ENCODE measurements at places on chromosomes 5 and 9.

- no peak for DNase-seq
These were observed 515.1 kb downstream of the TLE4 start for GRCh38 chr9:80086822-80087345.

GRCh38 chr9:28915202-28915930 is 1342.1 kb upstream of the C9orf72 start:
- DNase-seq: no peak

DNA sequence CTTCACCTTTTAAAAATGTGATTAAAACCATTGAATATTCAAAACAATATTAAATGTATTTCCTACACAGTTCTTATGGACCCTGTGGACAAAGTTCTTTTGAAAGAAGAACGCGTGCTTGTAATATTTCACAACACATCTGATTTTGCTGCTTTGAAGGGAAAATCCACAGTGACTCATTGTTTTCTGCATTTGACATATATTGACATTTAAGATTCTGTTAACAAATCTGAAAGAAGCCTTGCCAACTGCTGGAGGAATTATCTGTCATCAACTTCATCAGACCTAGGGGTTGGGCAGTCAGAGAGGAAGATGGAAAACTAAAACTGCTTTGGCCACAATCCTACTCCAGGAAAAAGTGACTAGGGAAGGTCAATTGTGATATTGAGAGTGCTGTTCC is 56.9 kb upstream of the RASEF start:
- no peak for DNase-seq

DNA sequence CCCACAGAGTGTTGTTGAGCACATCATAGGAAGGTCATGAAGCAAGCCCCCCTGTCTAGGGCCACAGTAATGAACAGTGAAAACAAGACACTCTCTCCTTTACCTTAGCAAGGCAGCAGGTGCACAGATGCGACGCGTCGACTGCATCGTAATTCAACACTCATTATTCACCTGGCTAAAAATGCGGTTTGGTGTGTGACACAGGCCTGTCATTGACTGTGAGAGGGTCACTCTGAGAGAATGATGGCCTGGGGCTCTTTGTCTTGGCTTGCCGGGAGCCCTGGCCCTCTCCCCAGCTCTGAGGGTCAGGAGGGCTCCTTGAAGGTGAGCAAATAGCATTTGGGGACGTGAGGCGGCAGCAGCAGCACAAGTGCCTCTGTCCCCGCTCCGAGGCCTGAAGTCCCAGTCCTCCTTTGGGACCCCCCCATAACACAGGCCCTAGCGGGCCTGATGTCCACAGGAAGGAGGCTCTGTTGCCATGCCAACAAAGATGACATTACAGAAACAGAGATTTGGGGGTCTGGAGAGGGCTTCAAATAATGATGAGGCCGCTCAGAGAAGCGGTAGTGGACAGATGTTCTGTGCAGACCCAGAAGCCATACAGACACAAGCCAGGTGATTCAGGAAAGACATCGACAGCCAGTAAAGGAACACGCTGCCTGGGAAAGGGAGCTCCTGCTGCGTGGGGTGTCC is 46.7 kb downstream of the SHB start:
- DNase-seq: no peak

DNA sequence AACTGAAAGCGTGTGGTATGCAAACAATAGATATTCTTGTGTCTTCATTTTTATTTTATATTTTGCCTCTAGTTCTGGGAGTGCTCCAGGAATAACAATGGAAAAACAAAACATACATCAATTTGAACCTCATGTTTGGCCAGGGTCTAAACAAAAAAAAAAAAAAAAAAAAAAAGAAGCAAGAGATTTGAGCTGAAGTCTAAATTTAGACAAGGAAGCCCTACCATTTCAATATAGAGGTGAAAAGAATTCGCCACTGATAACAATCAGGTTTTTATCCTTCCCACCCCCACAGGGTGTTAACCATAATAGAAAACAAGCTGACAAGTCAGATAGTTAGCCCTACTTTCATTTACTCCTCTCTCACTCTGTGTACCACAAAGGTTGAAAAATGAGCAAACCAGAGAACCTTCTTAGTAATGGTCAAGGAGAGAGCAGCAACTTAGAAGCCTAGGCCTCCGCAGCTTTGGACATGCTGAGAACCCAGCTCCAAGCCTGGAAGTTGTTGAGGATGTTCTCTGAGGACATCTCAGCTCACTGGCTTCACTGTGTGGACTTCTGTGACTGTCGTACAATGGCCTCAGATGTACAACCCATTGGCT is 118.2 kb upstream of the HMHB1 start:
- DNase-seq: no peak

- no peak for DNase-seq
These were observed 2.3 kb upstream of the SMIM33 start for GRCh38 chr5:139468421-139468931.

DNA sequence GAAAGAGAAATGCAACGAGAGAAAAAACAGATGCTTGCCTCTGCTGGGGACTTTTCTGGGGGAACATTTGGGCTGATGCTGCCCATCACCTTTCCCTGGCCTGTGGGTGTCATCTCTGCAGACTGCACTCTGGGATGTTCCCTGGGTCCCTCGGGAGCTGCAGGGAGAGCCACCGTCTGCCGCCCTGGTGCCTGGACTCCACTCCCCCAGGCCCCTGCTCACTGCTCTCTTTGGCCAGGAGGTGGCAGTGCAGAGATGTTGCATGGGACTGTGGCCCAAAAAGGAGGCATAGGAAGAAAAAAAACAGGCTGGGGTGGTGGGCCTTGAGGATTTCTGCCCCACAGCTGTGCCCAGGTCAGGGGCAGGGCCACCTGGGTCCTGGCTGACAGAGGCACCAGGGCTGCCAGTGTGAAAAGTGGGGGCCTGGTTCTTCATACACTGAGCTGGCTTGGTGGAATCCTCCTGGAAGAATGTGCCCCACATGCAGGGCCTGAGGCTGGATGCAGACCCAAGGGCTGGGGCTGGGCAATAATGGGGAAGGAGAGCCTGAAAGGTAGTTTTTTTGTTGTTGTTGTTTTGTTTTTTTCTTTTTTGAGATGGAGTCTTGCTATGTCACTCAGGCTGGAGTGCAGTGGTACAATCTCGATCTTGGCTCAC is 353.6 kb downstream of the SLIT3 start:
- peak; percentile 32 for DNase-seq

DNA sequence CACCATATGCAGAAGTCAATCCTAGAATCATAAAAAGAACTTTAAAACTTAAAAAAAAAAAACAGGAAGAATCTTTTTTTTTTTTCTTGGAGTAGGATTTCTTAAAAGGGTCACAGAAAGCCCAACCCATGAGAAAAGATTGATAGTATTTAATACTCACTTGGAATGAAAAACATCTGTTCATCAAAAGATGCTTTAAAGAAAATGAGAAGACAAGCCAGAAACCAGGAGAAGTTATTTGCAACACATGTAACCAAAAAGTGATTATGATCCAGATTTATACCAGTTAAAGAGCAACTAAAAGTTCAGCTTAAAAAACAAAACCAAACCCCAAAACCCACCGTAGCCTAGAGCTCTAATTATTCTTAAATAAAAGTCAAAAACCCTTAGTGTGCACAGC is 69.3 kb downstream of the TLE4 start:
- DNase-seq: no peak

DNA sequence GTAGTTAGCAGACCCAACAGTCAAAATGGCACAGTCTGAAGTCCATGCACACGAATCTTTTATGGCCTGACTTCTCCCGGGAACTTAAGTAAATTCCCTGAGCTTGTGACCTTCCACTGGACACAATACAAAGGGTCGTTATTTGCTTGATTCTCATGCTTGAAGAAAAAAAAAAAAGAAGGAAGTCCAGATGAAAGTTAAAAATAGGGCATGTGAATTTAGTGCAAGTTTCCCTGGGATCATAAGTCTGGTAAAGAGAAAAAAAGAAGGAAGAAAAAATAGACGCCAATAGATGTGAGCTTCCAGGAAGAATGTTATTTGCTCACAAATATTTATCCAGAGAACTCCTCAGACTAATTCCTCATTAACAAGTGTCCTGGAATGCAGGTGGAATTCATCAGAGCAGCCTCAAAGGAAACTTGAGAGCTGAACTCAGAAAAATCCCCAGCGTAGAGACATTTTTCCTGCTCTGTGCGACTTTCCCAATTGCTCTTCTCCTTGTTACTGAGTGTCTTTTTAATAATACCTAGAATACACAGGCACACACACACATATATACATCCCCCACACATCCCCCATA is 616.3 kb downstream of the EBF1 start:
- DNase-seq: no peak

DNA sequence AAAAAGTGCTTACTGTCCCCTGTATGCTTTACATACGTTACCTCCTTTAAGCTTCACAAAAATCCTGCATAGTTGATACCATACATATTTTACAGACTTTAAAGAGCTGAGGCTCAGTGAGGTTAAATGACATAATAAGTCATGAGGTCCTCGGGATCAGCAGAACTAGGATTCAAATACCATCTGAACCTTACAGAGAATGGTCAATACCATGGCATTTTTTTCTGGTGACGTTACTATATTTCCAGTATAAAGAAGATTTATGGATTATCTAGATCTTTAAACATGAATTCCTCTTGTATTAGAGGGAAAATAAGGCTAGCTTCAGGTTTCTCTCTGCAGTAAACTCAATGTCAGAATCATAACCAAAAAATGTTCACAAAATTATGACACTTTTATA is 153.7 kb upstream of the GPR151 start:
- no peak for DNase-seq

DNA sequence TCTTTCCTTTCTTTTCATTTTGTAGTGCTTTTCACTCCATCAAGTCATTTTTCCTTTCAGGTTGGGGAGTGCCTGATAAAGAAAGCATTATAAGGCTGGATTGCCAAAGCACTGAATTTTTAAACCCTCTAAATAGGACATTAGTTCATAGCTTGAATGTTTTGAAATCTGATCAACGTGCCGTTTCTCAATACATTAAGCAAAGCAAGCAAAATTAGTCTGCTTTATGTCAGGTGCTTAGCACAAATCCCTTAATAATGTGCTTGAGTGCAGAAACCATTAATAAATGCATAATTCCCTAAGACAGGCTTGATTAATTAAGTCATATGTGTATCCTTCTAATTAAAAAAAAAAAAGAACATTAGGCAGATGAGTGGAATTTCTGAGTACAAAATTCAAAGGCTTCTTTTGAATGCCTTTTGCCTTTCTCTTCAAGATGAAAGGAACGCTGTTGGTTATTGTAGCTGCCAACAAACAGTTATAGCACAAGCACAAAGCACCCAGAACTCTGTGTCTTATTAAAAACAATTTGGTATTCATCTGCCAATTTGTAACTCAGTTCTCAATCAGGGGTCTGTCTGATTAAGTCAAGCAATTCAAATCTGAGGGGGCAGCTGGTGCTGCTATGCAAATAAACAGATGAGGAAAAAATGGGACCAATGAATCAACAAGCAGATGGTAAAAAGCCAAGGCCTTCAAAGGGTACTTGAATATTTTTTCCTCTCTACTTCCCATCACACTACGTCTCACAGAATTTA is 233.7 kb downstream of the TLE1 start:
- DNase-seq: no peak

GRCh38 chr5:164484948-164485347 is 979.5 kb downstream of the MAT2B start:
- no peak for DNase-seq

DNA sequence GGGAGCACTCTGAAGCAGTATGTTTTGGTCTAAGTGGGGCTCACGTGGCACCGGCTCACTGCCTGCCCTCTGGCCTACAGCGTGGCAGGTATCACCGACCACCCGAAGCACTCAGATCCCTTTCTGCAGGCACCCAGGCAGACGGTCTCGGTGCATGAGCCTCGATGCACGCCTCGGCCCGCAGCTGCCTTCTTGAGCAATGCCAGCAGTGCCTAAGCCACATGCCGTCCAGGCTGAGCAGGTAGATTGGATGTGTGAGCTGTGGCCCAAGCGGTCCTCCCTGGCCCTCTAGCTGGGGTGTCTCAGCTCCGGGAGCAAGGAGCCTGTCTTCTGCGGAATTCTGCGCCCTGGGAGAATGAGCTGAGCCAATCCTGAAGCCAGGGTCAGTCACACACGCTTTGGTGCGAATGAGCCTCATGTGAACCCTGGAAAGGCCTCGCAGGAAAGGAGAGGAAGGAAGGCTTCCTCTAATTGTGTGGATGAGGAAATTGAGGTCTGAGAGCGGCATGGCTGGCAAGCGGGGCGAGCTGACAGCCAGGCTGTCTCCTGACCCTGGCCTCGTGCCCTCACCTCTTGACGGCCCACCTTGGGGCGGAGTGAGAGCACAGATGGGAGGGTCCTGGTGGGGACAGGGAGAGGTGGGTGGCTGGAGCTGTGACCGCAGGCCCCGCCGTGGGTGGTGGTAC is 14.4 kb downstream of the RXRA start:
- no peak for DNase-seq

GRCh38 chr5:134003817-134004625 is 754 bp downstream of the VDAC1 start:
- peak; percentile 76 for DNase-seq

DNA sequence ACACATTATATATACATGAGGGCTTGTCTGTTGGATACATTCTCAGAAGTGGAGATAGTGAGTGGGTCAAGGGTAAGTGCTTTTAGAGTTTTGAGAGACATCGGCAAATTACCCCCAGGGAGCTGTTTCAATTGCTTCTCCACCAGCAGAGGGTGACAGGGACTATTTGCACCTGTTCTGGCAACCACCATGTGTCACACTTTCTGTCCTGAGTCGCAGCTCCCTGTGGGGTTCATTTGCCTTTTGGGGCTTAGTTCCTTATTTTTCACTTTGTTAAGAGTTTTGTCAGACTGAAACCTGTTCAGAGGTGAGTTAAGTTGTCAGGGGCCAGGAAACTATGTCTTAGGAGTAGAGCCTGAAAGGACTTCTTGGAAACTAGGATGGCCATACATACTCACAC is 20.1 kb upstream of the SLC36A1 start:
- no peak for DNase-seq

DNA sequence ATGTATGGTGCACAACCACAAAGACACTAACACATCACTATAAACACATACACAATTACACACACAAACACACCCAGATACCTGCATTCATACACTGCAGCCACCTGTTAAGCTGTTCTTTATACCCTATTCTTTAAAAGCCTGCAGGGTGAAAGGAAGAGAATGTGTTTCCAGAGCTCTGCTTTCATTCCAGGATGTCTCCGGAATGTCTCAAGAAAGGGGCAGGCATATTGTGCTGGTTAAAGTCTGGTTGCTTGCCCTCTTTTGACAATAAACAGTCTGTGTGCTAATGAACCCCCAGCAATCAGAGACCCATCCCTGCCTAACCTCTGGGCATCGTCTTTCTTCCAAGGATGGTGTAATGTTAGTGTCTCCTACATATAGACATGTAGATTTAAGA is 181.6 kb downstream of the EPB41L4A start:
- no peak for DNase-seq

DNA sequence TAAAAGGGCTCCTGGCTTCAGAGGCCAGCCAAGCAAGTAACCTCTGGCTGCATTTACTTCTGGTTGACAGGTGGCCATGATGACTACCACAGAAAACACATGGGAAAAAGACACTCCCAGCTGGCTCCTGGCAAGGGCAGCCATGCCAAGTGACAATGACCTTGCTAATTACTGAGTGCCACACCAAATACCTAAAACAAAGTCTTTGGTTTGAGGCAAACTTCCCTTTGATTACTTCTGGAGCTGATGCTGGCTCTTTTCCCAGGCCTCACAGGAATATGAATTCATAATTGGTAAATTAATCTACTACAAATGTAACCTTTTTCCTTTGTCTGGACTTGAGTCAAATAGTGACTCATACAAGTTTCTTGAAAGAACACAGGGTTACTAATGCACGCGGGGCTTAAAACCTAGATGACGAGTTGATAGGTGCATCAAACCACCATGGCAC is 61.0 kb downstream of the LPAR1 start:
- DNase-seq: no peak

Measured in right lobe of liver (tissue), 6 donors.